ENCODE measurements at places on chromosomes 16 and 17.

- no peak for DNase-seq
Measured at GRCh38 chr17:79612468-79613194, 1.8 kb upstream of the RBFOX3 start.

- no peak for DNase-seq
Measured at GRCh38 chr16:4375717-4376116, 4.1 kb downstream of the VASN start.

- no peak for DNase-seq
Measured at GRCh38 chr17:82376042-82376730, 4.6 kb downstream of the UTS2R start.

GRCh38 chr17:6435051-6435450 lies at the start of gene AIPL1:
Gene AIPL1 (minus strand): TSS chr17:6435121. CDS start chr17:6435104, 17 bp downstream.
- no peak for DNase-seq

GRCh38 chr16:78177218-78177617 lies 77.8 kb downstream of the WWOX start:
- DNase-seq: no peak

DNA sequence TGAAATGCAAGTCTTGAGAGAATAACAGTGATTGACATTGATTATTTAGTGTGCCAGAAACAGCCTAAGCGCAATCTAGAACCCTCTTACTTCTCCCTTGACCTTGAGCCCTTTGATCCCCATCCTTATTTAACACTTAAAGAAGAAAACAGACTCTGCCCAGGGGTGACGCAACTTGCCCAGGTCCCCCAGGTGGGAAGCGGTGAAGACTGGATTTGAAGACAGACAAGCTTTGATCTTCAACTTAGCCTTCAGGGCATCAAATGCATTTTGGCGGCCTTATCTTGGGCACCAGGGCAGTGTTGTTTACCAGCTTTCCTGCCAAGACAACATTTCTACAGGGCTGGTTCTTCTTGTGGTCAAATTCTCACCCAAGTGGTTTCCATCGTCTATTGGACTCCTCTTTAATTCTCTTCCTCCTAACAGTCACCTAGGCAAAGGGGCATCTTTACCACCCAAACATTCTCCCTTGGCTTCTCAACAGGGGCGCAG lies 8.9 kb upstream of the CIITA start:
- no peak for DNase-seq

DNA sequence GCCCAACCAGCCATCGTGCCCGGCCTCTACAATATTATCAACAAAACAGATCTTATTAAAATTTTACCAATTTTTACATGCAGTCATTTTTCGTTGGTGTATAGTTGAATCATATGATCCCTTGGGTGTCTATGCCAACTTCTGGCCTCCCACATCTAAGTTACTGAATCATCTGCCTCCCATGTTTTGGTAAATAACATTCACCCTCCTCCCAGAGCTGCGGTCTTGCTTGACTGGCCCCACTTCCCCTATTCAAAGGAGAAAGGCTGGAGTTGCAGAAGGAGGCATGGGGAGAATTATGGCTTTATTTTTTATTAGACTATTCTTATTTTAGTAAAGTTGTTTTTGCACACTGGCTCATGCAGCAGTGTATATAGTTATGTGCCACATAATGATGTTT lies 18.5 kb upstream of the CCL23 start:
- DNase-seq: no peak

- no peak for DNase-seq
Measured at GRCh38 chr16:3606441-3606840, 5.0 kb downstream of the SLX4 start.

DNA sequence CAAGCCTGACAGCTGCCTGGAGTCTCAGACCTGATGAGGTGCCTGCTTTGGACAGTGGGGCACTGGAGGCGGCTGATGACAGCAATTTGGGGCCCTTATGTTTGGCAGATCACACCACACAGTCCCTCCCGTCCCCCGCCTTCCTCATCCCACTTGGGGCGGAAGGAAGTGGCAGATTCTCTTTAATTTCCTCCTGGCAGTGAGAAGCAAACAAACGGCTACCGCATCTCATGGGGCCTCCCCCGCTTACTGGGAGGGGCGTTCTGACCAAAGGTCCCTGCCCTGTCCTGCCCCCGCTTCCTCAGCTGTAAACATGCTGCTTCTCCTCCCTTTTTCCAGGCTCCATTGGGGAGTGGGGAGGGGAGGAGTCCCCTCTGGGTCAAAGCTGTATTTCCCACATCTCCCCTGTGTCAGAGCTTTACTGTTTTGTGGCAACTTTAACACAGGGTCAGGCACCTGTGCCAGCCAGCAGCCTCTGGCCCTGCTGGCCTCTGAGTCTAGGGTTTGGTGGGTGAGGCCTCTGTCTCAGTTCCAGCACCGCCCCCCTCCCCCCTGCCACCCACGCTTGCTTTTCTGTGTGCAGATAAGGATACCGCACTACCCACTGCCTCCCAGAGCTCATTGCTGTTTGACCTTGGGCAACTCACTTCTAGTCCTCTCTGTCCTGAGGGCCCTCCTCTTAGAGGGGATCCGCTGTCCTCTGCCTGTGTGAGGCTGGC lies 5.4 kb upstream of the NFATC3 start:
- DNase-seq: no peak

DNA sequence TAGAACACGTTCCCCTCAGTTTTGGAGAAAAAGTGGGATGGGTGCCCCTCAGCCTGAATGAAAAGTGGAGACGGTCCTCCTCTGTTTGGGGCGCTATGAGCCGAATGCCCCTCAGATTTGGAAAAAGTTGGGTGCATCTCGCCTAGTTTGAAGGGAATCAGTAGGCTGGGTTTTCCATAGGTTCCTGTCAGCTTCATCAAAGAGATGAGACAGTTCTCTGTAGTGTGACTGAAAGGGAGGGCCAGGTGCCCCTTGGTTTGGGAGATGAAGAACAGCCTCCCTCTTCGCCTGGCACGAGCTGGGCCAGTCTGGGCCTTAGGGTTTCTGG lies 742 bp upstream of the SLC9A5 start:
- DNase-seq: no peak

DNA sequence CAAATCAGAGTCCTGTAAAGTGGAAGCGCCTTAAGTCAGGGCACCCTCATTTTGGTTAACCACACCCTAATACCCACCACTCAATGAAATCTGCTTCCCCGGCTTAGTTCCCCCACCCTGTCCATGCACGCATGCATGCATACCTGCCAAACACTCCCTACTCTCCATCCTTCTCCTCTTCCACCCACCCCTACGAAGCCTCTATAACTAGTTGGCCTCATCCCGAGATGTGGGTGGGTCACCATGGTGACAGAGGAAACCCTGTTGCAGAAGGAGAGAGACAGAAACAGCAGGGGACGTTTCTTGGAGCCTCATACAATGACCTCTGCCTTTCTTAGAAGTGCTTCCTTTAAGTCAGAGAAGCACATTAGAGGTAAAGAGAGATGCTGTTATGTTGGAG lies 46.8 kb upstream of the DNAH9 start:
- no peak for DNase-seq

DNA sequence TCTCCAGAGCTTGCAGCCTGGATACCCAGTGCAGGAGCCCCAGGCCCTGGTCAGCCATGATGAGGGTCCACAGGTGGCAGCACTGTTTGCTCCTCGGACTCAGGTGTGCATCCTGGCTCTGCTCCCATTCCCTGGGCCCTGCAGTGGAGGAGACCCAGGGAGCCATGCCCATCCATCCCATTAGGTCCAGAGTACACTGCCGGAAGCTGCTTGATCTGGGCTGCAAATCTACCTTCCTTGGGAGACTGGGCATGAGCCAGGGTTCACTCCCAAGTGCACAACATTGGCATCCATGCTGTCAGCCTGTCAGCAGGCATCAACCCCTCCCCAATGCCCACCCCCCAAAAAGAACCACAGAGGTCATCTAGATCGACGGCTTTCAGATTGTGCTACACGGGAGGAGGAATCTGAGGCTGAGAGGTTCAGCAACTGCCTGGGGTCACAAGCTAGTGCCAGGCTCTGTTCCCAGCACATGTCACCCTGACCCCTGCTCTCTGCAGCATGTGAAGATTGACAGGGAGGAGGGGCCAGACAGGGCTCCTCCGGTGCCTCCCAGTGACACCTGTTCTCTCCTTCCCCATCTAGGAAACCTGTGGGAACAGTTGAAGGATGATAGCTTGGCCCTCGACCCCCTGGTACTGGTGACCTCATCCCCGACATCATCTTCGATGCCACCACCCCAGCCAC lies 15.7 kb downstream of the UNC119 start:
- no peak for DNase-seq

- no peak for DNase-seq
Measured at GRCh38 chr17:79176792-79177601, 102.4 kb downstream of the ENGASE start.

- no peak for DNase-seq
Measured at GRCh38 chr17:81252987-81253329, 13.8 kb downstream of the NDUFAF8 start.

DNA sequence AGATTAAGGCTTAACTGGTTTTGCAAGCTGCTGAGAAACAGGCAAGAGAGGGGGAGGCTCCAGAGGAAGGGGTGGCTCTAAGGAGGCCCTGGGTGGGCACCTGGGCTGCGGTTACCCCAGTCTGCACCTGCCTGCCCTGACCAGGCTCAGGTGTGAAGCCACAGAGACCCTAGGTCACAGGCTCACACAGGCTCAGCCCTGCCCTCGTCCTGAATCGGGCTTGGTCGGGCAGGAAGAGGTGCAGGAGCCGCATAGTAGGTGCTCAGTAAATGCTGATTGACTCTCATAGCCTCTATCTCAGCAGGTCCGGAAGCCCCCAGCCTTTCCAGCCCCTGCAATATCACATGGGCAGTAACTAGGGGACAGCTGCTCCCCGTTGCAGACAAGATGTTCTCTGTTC lies 203.4 kb downstream of the GSG1L start:
- no peak for DNase-seq

- no peak for DNase-seq
Measured at GRCh38 chr16:8959921-8960787, 3.6 kb downstream of the USP7 start.
